ENCODE measurements at places on chromosomes 3 and 15.

DNA sequence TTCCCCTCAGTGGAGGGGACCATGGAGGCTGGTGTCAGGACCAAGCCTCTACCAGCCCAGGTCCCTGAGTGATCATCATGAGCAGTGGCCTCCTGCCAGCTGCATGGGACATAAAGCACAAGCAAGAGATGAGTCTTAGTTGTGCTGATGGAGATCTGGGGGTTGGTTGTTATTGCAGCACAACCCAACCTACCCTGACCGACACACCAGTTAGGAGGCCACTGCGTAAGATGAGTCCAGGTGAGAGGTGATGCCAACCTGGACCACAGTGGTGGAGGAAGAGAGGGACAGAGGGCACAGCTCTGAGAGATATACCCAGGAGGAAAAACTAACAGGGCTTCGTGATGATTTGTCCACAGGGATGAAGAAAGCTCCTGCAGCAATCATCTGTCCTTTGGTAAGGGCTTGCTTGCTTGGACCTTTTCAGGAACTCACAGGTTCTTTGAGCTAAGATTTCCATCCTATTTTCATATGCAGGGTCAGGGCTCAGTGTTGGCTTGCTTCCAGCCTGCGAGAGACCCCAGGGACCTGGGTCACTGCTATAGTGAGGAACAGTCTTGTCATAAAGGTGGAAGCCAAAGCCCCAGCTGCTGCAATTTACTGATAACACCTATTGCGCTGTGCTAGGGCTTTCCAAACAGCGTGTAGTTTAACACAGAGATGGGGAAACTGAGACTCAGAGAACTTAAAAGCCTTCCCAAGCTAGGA, 8.1 kb downstream of the RASGRF1 start:
- no peak for DNase-seq

- DNase-seq: no peak
Measured at GRCh38 chr3:136105044-136105443, 91.1 kb downstream of the MSL2 start.

DNA sequence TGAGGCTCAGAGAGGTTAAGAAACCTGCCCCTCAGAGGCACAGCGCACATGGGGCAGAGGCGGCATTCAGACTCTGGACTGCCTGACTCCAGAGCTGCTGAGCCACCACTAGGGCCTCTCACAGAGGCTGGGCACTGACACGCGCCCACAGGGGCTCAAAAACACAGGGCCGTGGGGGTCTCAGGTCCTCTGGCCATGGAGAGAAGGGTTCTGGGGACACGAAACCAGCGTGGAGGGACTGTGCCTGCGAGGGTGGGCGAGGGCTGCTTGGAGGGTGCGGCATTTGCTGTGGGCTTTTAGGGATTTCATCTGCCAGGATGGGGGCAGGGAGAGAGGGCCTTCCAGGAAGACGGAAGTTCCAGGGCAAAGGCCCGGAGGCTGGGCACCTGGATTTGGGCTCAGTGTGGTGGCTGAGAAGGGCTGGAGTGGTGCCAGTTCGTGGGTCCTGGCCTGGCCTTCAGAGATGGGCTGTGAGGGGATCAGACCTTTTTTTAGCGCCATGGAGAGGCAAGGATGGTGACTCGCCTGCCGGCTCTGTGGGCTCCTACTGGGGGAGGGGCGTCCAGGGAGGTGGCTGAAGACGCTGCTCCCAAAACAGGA, 69.6 kb downstream of the EFCAB12 start:
- DNase-seq: no peak

GRCh38 chr15:90367576-90367975, 15.5 kb downstream of the ZNF774 start:
- no peak for DNase-seq

DNA sequence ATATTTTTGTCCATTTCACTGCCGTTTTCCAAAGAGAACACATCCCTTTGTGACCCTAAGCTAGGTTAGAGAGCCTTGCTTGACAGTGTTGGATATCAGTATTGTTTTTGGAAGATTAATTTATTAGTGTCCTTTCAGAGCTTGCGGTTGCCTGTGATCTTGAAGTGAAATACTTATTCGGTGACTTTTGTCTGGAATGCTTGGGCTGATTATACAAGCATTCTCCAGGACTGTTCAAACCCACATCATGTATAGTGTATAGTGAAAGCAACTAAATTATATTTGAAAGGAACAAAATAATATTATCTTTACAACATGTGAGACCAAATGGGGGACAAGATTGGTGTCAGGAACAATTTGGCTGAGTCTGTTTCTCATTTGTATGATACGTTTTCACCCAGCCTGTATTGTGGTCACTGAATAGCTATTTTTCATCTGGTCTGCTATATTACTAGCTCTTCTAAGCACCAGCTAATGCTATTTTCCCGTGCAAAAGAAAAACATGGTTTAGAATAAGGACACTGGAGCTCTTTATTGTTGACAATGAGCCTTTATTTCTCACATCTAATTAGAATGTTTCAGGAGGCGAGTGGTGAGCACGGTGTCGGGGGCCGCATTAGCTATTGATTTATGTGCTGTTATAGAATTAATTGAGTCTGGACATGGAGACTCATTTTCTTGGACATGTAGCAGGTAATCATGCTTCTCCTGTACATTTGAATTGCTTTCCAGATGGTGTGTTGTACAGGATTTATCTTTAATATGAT, 158.1 kb downstream of the APBA2 start:
- DNase-seq: no peak

DNA sequence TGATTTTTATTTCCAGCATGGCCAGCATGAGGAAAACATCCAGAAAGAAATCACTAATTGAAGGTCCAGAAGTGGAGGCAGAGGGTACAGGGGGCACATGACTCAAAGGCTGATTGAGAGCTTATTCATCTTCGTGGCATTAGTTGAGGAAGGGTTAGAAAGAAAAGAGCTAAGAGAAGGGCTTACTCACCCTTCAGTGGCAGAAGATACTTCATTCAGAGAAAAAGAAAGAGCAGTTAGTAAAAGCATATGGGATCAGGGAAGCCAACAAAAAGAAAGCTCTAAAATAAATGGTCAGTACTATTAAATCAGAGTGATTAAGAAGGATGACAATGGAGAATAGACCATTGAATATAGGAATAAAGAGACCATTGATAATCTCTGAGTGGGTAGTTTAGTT, 25.2 kb downstream of the GAP43 start:
- DNase-seq: no peak

GRCh38 chr3:100107221-100107814, 7.0 kb downstream of the FILIP1L start:
- DNase-seq: no peak

DNA sequence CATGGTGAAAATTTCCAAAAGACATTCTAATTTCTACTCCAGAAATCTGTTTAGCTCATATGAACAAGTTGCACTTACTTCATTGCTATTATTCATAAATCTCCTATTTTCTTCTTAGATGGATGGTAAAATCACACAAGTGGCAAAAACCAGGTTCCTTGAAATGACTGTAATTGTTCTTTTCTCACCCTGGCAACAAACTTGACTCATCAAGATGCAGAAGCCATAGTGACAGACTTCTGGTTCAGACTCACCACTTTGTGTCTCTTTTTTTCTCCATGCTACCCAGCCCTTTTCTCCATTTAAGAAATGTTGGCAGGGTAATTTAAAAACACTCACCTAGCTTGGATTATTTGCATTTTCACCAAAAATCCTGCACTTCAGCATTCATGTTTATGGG, 82.1 kb downstream of the LRRC28 start:
- no peak for DNase-seq

- no peak for DNase-seq
Measured at GRCh38 chr15:79930516-79930915, 33.7 kb upstream of the MTHFS start.
